H54 (cell line): ENCODE measurements at places on chromosomes 2 and 18.

GRCh38 chr2:88110830-88111229 is 17.0 kb downstream of the FABP1 start:
- DNase-seq: no peak

DNA sequence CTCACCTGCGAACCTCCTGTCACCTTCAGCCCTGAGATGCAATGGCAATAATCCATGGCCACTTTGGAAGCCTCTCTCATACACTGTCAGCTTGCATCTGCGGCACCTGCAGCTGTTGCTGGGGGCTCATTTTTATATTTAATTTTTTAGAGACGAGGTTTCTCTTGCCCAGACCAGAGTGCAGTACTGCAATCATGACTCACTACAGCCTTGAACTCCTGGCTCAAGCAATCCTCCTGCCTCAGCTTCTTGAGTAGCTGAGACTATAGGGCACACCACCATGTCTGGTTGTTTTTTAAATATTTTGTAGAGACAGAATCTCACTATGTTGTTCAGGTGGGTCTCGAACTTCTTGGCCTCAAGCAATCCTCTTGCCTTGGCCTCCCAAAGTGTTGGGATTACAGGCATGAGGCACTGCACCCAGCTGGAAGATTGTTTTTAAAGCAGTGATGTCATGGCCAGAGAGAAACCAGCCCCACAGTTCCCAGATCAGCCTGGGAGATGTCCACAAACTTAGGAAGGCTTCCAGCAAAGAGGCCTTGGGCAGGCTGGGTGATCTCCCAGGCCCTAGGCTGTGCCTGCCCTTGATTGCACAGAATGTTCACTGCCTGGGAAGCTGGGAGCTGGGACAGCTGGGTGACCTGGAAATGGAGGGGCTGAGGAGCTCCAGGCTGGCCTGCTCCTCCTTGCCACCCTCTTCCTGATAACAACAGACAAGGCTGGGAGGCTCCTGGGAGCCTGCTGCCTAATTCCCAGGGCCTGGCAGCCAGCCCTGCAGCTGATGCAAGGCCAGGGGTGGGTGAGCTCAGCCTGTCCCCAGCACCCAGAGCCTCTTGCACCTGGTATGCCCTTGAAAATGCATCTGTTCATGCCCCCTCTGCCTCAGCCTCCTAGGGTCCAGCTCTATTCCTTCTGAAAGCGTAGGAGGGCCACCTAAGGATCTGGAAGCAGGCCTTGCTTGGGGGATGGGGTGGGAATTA is 27.1 kb downstream of the SH2D6 start:
- DNase-seq: no peak

DNA sequence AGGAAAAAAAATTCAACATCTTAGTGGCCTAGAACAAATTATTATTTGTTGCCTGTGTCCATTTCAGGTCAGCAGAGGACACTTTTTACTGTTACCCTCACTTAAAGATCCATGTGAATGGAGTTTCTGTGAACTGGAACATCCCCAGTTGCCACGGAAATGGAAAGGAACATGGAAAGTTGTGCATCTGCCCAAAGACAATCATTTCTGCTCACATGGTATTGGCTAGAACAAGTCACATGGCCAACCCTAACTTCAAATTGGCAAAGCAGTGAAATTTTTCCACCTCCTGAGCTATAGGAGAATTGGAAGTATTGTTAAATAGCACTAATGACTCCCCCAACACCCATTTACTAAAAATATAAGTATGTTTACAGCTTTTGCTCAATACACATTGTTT is 71.2 kb upstream of the CCBE1 start:
- no peak for DNase-seq

DNA sequence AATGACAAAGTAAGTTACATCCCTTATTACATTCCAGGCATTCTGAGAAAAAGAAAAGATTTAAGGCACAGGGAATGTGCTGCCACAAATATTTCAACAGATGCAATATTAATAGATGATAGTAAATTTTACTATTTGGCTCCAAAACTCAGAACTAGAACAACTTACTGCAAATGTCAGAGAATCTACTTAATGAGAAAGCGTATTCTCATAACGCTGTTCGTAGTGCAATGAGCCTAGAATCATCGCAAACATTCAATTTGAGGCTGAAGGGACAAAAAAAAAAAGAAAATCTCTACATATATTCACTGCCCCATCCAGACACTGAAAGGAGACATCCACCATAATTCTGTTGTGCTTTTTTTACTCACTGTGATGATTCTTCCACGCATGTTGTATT is 272.1 kb upstream of the DOK6 start:
- no peak for DNase-seq

DNA sequence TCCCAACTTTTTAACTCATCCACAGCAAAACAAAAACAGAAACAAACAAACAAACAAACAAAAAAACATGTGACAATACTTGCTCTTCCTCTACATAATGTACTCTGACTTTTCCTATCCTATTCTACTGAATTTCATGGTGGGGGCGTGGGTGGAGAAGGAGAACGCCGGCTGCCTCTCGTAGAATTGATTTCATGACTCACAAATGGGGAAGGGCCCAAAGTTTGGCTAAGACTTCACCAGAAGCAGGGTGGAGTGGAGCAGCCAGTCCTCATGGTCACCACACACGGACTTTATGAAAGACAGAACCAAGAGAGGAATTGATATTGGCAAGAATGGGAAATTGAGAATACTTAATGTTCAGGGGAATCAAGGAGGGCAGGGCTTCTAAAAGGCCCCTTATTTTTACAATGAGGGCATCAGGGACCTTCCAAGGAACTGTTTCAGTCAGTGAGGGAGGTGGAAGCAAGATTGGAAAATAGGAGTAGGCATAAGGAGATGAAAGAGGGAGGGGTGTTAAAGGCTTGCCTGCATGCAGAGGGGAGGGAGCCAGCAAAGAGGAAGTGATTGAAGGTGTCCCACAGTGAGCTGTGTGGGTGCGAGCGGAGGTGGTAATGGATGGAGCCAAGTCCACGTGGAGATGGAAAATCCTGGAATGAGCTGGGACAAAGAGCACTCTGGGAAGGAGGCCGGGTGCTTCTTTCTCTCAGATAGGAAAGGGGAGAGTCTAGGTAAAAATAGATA is 27.9 kb downstream of the MARCHF4 start:
- no peak for DNase-seq

DNA sequence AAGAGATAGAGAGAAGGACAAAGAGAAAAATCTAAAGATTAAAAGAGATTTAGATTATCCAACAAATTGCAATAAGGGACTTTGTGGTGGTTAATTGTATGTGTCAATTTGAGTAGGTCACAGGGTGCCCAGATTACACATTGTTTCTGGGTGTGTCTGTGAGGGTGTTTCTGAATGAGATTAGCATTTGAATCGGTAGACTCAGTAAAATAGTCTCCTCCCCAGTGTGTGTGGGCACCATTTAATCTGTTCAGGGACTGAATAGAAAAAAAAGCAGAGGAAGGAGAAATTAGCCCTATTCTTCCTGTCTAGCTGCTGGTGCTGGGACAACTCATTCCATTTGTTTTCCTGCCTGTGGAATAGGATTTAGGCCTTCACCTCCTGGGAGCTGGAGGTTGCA is 339.8 kb upstream of the EPHA4 start:
- no peak for DNase-seq

DNA sequence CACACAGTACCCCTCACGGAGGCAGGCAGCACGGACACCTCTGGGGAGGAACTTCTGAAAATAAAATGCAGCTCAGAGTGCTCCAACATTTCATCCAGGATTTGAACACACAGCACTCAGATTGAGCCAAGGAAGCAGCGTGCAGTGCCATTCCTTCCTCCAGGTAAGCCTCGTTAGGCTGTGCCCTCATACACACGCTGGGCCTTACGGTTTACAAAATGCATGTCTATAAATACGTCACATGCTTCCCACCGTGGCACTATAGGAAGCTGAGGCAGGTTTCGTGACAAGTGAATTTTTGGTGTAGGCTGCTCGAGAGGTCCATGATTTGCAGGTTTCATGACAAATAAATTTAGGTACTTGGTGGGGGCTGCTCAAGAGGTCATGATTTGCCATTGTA is 131.2 kb downstream of the MYT1L start:
- DNase-seq: no peak

- no peak for DNase-seq
These were observed 1544.2 kb upstream of the TMEFF2 start for GRCh38 chr2:193738892-193739291.

DNA sequence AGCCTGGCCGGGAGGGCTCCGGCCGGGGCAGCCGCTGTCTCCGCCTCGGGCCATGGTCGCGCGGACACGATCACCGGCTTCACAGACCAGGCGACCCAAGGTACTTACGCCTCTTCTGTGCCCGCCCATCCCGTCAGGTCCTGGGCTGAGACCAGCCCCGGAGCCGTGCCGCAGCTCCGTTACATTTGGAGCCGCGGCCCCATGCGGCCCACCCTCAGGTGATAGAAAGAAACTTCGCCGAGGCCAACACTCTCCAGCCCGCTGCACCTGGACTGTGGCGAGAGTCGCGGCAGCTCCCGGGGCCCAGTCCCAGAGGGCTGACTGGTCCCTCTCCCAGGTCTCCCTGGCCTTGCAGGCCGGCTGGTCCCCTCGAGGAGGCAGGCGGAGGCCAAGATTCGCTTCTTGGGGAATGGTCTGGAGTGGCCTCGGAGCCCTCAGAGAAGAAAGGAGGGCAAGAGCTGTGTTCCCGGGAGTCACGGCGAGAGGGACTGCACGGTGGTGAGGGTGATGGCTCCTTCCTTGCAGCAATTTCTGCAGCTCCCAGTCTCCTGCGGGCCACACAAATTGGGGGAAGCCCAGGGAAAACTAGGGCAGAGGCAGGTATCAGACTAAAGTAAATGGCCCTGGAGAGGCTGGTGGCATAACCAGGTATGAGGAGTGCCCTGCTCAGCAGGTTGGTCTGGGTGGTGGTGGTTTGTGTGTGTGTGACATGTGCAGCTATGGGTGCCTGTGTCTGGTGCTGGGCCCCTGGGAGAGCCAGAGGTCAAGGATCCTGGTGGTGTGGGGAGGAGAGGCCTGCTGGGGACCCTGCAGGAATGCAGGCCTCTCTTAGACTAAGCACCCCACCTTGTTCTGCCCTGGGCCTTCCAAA is 822 bp downstream of the GDF7 start:
- no peak for DNase-seq

DNA sequence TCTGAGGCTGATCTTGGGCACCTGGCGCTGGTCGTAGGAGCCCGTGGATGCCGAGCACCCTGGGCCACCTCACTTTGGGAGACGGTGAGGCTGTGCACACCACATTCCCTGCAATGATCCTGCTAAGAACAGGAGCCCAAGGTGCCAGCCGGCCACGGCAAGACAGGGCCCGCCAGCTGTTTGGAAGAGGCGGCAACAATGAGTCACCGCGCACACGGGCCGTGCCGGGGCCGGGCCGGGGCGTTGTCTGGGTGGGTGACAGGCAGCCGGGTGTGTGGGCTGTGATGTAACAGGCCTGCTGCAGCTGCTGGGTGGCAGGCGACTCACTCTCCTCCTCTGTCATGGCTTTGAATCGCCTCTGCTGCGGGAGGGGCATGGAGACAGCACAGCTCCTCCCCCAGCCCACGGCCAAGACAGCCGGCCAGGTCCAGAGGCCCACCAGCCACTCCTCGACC is 49.7 kb upstream of the ODC1 start:
- DNase-seq: peak; percentile 95

DNA sequence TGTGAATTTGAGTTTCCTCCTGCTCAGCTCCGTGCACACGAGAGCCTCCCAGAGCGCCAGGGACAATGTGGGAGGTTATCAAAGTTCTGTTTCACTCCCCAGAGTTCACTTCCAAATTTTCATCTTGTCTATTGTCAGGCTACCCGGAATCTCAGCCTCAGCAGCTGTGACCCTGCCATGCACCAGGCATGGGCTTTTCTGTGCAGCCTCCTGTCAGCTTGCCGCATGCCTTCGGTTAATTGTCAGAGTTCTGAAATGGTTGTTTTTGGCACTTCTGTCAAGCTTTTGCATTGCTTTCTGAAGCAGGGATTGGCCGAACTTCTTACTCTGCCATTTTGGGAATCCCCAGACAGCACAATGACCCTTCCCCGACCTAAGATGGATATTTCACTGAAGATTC is 60.4 kb downstream of the SH3YL1 start:
- DNase-seq: no peak

DNA sequence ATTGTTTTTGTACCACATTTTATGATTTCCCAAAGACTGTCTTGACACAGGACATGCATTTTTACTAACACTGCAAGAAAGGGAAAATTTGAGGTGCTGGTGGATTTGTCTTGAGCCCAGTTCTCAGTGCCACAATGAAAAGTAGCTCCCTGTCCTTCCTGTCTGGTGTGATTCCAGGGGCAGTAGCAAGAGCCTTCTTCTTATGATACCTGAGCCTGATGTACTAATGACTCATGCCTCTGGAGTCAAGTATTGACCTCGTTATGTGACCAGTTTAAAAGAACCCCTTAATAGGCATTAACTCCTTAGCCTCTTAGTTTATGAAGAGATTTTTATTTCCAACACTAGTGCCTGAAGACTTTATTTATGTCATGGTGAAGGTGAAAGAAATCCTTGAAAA is 728.6 kb downstream of the SLC4A3 start:
- no peak for DNase-seq

DNA sequence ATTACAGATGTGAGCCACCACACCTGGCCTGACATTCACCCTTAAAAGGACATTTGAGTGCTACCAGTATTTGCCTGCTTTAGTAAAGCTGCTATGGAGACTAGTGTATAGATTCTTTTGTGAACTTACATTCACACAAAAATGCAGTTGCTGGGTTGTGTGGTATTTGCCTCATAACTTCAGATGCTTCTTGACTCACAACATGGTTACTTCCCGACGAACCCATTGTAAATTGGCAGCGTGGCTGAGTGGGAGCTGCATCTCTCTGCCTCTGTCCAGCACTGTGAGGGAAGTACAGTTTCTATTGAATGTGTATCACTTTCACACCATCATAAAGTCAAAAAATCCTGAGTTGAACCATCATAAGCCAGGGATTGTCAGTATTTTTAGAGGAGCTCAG is 56.9 kb downstream of the RRM2 start:
- no peak for DNase-seq

- no peak for DNase-seq
These were observed 10.1 kb downstream of the CASP8 start for GRCh38 chr2:201270293-201271001.

DNA sequence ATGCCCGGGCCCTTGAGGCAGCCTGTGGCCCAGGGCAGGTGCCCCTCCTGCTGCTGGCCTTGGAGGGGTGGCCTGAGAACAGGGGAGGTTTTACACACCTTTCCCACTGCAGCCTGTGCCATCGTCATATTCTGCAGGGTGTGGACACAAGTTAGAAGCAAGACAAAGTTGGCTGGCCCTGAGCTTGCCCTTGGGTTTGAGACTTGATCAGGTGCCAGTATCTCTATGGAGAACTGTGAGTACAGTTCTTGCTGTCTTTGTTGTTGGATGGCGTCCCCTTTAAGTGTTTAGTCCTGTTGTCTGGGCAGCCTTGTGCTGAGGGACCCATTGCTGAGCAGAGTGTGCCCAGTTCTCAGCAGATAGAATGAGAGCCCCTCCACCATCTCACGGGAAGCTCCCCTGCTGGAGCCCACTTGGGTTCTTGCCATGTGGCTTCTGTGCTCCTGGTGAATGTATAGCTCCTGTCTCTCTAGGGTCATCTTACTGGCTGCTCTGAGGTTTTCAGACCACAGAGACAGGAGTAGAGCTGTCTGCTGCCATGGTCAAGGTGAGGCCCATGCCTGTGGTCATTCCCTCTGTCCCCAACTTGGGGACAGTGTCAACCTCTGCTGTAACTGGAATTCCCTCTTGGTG is 115.9 kb downstream of the SH3RF3 start:
- no peak for DNase-seq

- DNase-seq: no peak
These were observed 99.0 kb downstream of the CPS1 start for GRCh38 chr2:210655229-210655975.
